SJSA1 (cell line): ENCODE measurements at places on chromosomes 1 and 21. TPM values are rescaled to one million over a fixed set of nuclear protein-coding genes. Genes with fewer than 3 reads are reported as not detected.

DNA sequence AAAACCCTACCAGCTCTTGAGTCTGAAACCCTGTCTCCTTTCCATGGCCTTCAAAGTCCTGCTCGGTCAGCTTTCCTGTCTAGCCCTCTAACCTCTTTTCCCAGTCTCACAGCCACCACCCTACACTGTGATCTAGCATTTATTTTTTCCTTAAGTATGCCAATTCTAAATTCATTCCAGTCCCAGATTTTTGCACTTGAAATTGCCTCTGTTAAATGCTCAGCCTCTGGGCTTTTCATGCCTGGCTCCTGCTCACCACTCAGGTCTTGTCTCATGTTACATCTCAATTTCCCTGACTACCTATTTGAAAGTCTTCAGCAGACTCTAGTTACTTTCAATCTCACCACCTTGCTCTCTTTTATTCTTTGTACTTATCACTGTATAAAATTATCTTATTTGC, 176.2 kb downstream of the ADGRL4 start:
- no peak for DNase-seq

- no peak for DNase-seq
These were observed 11.9 kb downstream of the CACNA1S start for GRCh38 chr1:201100169-201100930.

- no peak for DNase-seq
These were observed 89.2 kb downstream of the ADARB1 start for GRCh38 chr21:45163413-45164123.

DNA sequence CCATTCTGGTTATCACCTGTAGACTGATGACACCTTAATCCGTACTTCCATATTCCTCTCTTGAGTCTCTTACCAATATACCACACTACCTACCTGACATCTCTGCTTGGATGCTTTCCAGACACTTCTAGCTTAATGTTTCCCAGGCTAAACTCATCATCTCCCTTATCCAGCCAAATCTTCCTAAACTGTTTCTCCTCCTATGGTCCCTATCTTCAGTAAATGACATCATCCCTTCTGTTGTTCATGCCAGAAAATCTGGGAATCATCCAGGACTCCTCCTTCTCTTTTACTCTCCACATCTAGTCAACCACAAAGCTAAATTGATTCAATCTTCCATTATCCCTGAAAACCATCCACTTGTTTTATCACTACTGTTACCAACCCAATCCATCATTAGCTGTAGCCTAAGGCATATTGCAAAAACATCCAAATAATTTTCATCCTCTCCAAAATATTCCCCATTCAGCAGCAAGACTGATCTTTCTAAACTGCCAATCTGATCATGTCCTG, 464.1 kb upstream of the BEND5 start:
- DNase-seq, result no peak

- no peak for DNase-seq
These were observed 5.9 kb upstream of the TTC22 start for GRCh38 chr1:54806931-54807611.

The ATP1A4 gene
- not detected in 2 replicates for total RNA-seq

The DENND2C gene
- total RNA-seq, result 1.5 TPM in 2 replicates

The RBP7 gene
- total RNA-seq, result 0.38 and 8.1 TPM in 2 replicates

The KCNK2 gene
- not detected in 2 replicates for total RNA-seq

The FCRL5 gene
- not detected in 2 replicates for total RNA-seq
